Melanocyte of skin (primary cell): ENCODE measurements at places on chromosomes 5 and 9. TPM values are rescaled to one million over a fixed set of nuclear protein-coding genes. Genes with fewer than 3 reads are reported as not detected.

Gene PLEKHG4B
- under 0.01 and 0.31 TPM in 2 replicates for total RNA-seq

Gene FREM1
- total RNA-seq, result under 0.01 TPM in 1 of 2 replicates, not detected in the other

Gene HACD4
- 3.4 and 4.7 TPM in 2 replicates for total RNA-seq

Gene FSD1L
- 9.6 and 13.1 TPM in 2 replicates for total RNA-seq

Gene QRFP
- total RNA-seq, result not detected in 2 replicates

Gene SHOC1
- under 0.01 TPM in 1 of 2 replicates, not detected in the other for total RNA-seq

Gene UBLCP1
- 41.0 and 47.4 TPM in 2 replicates for total RNA-seq

Gene PITX1
- total RNA-seq, result not detected in 2 replicates

Gene IFNE
- total RNA-seq, result under 0.01 TPM in 1 of 2 replicates, not detected in the other

Gene SLC6A7
- total RNA-seq, result not detected in 2 replicates

Gene PCA3
- 0.15 and 0.33 TPM in 2 replicates for total RNA-seq

Gene DHFR
- 45.3 and 56.5 TPM in 2 replicates for total RNA-seq

Gene CDKN2B-AS1
- 2.3 and 3.4 TPM in 2 replicates for total RNA-seq

Gene SH3GL2
- total RNA-seq, result 0.31 TPM in 1 of 2 replicates, not detected in the other

Gene NIPAL4
- not detected in 2 replicates for total RNA-seq

Gene PCDHGA5
- total RNA-seq, result 0.69 and 1.8 TPM in 2 replicates

Gene TMEM141
- 39.6 and 55.4 TPM in 2 replicates for total RNA-seq

Gene REEP2
- 3.0 and 4.2 TPM in 2 replicates for total RNA-seq

Gene MARCHF3
- 6.5 and 13.4 TPM in 2 replicates for total RNA-seq

Gene COMMD10
- 34.1 and 42.5 TPM in 2 replicates for total RNA-seq

Gene SLC31A1
- 29.8 and 34.8 TPM in 2 replicates for total RNA-seq

Gene DEPDC1B
- 18.3 and 18.8 TPM in 2 replicates for total RNA-seq

Gene ESM1
- not detected in 2 replicates for total RNA-seq

Gene HSPA9
- 502 and 561 TPM in 2 replicates for total RNA-seq

Gene IL4
- not detected in 2 replicates for total RNA-seq

Gene EGFL7
- total RNA-seq, result 5.9 and 15.3 TPM in 2 replicates

Gene IRX2
- total RNA-seq, result under 0.01 and 0.15 TPM in 2 replicates

Gene GPR21
- total RNA-seq, result 0.69 and 1.1 TPM in 2 replicates

Gene RALGPS1
- 2.7 and 3.2 TPM in 2 replicates for total RNA-seq

Gene ACTBL2
- total RNA-seq, result under 0.01 TPM in 2 replicates

Gene ZBED3
- total RNA-seq, result 2.8 and 9.8 TPM in 2 replicates

Gene C5orf52
- total RNA-seq, result not detected in 2 replicates

Gene RETREG1
- 14.2 and 21.3 TPM in 2 replicates for total RNA-seq

Gene OR1Q1
- total RNA-seq, result not detected in 2 replicates

Gene CCL19
- total RNA-seq, result not detected in 2 replicates

Gene RANBP3L
- not detected in 2 replicates for total RNA-seq

Gene KCNN2
- total RNA-seq, result 10.3 and 22.1 TPM in 2 replicates
